Cardiac atrium fibroblast (primary cell): ENCODE measurements at places on chromosomes 7 and 10. TPM values are rescaled to one million over a fixed set of nuclear protein-coding genes. Genes with fewer than 3 reads are reported as not detected.

Gene SORCS1
- total RNA-seq, result not detected in 2 replicates

Gene EGFR
- total RNA-seq, result 35.4 and 49.9 TPM in 2 replicates

Gene MMRN2
- total RNA-seq, result 6.1 and 6.8 TPM in 2 replicates

Gene CCDC71L
- 33.4 and 48.8 TPM in 2 replicates for total RNA-seq

Gene HTR7
- 2.2 and 2.4 TPM in 2 replicates for total RNA-seq

Gene MEST
- 289 and 504 TPM in 2 replicates for total RNA-seq

Gene SCART1
- total RNA-seq, result 0.54 TPM in 1 of 2 replicates, not detected in the other

Gene HOXA1
- total RNA-seq, result not detected in 2 replicates

Gene CPXM2
- total RNA-seq, result 0.18 and 2.1 TPM in 2 replicates

Gene OPN4
- not detected in 2 replicates for total RNA-seq

Gene NPY4R2
- total RNA-seq, result under 0.01 TPM in 1 of 2 replicates, not detected in the other

Gene UCN3
- total RNA-seq, result not detected in 2 replicates
